Cardiac septum (tissue), 1 donor: ENCODE measurements at places on chromosomes 12 and 14. TPM values are rescaled to one million over a fixed set of nuclear protein-coding genes. Genes with fewer than 3 reads are reported as not detected.

- DNase-seq: peak; percentile 96
Observed at GRCh38 chr14:105473677-105474482, 741 bp upstream of the CRIP2 start.

DNA sequence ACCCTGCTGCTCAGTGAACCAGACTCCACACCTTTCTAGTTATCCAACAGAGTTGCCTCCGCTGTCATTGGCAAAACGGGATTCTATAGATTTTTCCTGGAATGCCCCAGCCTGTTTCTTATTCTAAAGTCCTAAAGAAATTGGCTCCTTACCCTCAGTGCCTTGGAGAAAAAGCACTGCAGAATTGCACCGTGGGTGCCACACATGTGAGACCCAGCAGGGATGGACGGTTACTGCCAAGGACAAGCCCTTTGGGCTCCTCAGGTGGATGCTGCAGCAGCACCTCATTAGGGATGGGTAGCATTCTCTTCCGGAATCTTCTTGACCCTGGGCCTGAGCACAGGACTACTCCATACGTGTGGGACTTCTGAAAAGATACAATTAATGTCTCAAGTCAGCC lies 121.5 kb downstream of the GCH1 start:
- peak; percentile 58 for DNase-seq

GRCh38 chr14:91464615-91465205 lies 45.4 kb downstream of the PPP4R3A start:
- no peak for DNase-seq

- DNase-seq: no peak
Observed at GRCh38 chr14:63854330-63854729, 1.5 kb downstream of the SYNE2 start.

GRCh38 chr12:129660946-129661345 lies 242.9 kb downstream of the TMEM132D start:
- DNase-seq: no peak

Gene TAS2R43
- 0.32 TPM for total RNA-seq
